ENCODE measurements at places on chromosomes 2 and 18. TPM values are rescaled to one million over a fixed set of nuclear protein-coding genes. Genes with fewer than 3 reads are reported as not detected.

The BCL2L11 gene
- total RNA-seq, result 4.5 TPM

The CAPN10 gene
- 22.2 TPM for total RNA-seq

GRCh38 chr2:47313728-47314127, 89.2 kb upstream of the MSH2 start:
- no peak for DNase-seq

DNA sequence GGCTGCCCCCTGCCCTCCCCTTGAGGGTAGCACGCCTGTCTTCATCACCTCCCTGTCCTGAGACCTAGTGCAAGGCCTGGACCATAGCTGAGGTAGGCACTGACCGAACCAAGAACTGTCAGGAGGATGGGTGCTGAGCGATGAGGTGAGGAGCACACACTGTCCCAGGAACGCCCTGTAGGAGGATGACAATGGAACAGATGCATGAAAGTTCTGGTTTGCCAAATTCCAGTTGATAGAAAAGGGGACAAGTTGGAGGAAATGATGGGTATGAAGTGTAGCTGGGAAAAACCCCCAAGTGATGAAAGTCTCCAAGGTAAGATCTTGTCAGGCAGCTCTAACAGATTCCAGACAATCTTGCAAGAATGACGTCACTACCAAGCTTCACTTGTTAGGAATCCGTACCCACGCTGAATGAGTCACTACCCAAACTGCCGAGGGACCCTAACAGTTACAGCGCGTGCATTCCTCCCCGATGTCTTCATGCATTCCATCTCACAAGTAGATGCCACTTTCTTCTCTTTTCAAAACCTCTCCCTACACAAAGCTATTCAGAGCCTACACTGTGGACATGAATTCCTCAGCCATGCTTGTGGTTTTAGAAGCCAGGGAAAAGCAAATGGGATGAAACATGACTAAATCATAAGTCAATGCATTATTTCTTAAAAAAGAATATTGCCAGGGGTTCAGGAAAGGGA, 27.6 kb downstream of the MRPL33 start:
- DNase-seq, result peak; percentile 100

- peak; percentile 48 for DNase-seq
Measured at GRCh38 chr2:110104025-110104771, 11.4 kb downstream of the MALL start.
